Activated CD4-positive, alpha-beta T cell treated with anti-CD3 and anti-CD28 coated beads, Interleukin-10, Interleukin-2, amounts not matched to agents 100 ng/mL and 50 ng/mL, durations not matched to agents 16 hours and 8 hours (primary cell): ENCODE measurements at places on chromosomes 6 and 20.
A peak's percentile ranks its signal among the peaks of the same experiment; 100 is the strongest.

DNA sequence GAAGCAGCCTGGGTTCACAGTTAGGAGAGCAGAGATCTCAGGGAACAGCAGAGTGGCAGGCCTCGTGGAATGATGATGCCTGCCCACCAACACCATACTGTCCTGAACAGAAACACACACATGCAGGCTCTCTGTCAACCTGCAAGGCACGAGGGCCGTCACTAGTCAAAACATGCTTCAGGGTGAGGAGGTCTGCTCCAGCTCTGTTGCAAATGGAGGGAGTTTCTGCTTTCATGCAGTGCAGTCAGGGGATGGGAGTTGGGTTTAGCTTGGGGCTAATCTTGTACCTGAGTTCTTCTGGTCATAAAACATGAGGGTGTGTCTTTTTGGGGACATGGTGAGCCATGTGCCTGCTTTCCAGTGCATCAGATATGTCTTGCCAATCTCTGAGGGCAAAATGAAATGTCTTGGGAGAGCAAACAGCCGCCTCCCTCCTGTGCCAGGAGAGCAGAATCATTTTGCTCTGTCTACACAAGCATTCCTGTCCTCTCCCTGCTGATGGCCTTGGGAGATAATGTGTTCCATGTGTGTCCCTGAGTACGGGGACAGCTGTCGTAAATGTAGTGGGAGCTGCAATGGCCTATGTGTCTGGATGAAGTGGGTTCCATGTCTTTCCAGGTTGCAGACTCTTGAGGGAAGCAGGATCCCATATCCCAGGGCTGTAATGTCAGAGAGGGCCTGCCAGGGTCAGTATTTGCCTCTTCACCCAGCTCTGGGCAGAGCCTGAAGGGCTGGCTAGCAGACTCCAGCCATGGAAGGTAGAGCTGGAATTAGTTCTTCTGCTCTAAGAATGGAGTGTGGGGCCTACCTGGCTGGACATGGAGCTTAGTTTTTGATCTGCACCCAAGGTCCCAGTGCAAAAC, 40.6 kb downstream of the MAFB start:
- DNase-seq, result no peak

DNA sequence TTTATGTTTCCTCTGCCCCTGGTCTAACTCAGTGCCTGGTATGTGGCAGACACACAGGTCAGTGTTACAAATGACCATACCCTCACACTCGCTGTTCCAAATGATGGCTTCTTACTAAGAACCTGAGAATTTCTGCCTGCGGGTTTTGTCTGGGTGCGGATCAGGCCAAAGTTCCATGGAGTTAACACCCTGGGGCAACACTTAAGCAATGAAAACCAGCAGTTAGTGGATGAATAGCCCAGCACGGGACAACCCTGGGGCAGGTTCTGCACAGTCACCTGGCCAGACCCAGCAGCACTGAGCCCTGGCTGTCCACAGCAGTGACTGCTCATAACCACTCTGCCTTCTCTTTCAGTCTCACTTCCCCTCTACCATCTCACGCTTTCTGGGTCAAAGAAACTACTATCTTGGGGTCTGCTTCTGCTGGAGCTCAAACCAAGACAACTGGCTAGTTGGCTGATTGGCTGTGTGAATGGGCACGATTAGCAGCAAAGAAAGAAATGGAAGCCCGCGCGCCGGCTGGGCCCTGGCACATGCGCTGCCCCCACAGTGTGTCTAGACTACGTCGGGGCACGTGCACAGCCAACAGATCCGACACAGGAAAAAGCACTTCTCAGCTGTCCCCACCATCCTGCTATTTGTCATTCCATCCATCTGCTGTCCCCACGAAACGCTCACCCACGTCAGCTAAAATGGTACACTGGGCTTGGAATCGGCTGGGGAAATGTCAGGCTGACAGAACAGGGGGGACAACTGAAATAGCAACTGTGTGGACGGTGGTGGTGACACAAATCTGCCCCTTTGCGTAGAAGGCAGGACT, 36.6 kb downstream of the MGME1 start:
- no peak for DNase-seq

GRCh38 chr6:157748839-157749571, 74.0 kb upstream of the SNX9 start:
- no peak for DNase-seq

DNA sequence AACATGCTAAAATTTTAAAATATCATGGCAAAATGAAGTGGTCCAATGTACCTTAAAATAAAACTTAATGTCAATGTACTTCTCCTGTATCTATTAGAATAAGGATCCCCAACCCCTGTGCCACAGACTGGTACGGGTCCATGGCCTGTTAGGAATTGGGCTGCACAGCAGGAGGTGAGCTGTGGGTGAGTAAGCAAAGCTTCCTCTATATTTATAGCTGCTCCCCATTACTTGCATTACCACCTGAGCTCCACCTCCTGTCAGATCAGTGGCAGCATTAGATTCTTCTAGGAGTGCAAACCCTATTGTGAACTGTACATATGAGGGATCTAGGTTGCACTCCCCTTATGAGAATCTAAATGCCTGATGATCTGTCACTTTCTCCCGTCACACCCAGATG, 86.0 kb downstream of the SLC16A10 start:
- no peak for DNase-seq

- DNase-seq, result no peak
These were observed 48.0 kb upstream of the GTSF1L start for GRCh38 chr20:43774754-43775153.

DNA sequence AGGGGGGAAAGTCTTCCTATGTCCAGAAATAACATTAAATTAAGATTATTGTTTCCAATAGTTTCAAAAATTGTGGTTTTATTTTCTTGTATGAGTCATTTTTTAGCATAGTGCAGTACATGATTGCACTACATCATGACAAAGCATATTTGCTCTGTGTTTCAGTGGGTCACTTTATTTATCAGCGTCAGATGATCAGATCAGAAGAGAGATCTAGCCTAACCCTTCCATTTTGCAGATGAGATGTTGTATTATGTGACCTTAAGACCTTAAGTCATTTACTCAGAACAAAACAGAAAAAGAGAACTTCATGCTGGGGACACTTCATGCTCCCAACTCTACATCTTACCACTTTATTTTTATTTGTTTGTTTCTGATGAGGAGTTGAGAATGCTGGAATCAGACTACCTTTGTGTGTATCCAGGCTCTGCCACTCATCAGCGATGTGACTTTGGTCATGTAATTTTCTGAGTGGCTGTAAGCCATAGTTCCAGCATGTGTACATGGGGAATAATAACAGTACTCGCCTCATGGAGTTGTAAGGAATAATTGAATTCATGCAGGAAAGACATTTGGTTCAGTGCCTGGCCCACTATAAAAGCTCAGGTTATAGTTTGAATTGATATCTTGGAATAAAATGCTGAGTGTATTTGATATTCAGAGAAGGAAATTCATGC, 13.5 kb downstream of the EYA4 start:
- DNase-seq, result no peak

DNA sequence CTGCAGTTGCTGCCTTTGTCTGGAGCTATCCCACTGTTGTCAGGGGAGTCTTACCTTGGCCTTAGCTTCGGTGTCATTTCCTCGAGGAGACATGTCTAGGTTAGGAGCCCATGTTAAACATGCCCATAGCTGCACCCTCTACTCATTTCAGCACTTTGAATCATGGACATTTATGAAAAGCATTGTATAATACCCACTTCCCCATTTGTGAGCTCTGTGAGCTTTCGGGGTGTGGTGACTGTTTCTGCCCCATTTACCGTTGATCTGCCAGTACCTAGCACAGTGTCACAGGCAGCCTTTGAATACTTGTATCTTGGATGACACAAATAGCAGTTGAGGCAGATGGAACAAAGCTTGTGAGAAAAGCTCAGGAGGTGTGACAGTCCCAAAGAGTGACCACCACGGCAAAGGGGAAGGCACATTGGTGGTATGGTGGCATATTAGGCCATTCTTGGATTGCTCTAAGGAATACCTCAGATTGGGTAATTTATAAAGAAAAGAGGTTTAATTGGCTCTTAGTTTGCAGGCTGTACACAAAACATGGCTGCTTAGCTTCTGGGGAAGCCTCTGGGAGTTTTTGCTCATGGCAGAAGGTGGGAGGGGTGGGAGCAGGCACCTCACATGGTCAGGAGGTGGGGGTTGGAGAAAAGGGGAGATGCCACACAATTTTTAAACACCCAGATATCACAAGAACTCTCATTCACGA, 42.0 kb downstream of the JARID2 start:
- DNase-seq, result no peak

- DNase-seq, result peak; percentile 26
These were observed 17.6 kb downstream of the BHLHE23 start for GRCh38 chr20:62989201-62989601.

GRCh38 chr6:14789996-14790395, 455.9 kb upstream of the JARID2 start:
- no peak for DNase-seq

- DNase-seq, result no peak
These were observed 1.1 kb downstream of the ABT1 start for GRCh38 chr6:26597821-26598220.

DNA sequence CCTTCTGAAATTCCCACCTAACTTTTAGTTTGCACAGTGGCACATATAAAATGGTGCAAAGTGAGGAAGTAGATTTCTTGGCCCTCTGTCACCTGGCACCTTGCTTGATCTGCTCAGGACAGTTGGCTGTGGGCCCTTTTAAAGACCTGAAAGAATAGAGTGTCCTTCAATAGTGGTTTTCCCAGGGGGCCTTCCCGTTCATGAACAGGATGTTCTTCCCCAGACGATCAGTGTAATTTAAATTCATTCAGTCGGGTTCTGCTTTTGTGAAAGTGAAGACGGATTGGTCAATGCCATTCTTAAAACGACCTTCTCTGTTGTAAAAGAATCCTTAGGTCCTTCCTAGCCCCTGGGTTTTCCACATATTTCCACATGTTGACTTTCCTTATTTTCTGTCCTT, 178.5 kb downstream of the SASH1 start:
- DNase-seq, result no peak
